ENCODE measurements at places on chromosomes 4 and X.

DNA sequence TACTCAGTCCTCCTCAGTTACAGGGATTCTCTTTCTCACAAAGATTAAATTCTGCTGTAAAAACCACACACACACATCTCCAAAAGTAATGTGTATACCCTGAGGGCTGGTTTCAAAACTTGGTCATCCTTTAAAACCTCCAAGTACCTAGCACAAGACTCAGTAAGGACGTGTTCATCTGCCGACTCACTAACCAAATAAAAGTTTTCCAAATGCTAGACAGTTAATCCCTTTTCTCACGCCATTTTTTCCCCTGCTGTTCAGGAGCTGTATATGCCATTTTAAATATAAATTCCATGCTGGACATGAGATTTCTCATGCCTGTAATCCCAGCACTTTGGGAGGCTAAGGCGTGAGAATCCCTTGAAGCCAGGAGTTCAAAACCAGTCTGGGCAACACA lies 3.9 kb upstream of the SAT1 start:
- DNase-seq = peak; percentile 23

DNA sequence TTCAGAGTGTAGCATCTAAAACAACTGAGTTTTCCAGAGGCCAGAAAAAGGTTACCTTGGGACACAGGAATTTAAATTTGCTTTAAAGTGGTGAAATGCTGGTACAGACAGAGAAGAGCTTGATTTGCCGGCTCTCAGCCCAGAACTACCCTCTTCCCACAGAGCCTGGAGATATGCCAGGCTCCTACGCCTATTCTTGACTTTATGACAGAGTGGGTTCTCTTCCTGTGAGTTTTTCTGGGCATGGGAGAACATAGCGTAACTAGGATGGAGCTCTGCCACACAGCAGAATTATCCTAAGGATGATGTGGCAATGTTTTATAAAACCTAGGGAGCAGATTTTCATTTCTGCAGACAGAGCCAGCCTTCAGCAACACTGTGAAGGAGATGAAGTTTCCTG lies 241.8 kb downstream of the GRIA3 start:
- peak; percentile 23 for DNase-seq

DNA sequence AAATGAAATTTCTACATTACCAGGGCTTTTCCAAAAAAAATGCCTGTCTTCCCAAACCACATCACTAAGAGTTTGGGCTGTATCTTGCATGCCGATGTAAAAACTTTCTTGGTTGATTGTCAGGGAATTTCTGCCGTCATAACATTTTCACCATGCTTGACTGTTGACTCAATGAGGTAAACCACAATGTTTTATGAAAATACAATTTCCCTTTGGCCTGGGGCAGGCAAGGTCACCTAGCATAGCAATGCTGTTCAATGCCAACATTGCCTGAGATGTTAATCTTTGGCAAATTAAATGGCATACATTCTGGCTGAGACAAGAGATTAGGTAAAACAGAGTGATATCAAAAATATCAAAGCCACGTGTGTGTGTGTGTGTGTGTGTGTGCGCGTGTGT lies 137.1 kb upstream of the TBL1X start:
- DNase-seq = peak; percentile 51

DNA sequence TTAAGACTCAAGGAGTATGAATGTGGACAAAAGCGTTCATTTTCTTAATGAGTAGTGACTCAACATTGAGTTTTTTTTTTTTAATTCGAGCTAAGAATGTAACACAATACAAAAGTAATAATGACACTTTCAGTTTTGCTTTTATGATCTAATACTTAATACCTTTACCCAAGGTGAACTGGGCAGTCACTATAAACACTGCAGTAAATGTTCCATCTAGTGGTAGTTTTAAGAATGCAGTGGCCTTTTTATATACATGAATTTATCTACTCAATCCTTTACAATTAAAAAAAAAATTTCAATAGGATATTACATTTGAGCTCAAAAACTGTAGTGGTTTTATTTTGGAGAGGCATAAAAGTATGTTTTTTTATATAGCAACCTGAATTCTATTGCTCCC lies 33.9 kb downstream of the PDK3 start:
- DNase-seq = no peak

GRCh38 chrX:119826399-119826959 lies 26.3 kb downstream of the UPF3B start:
- DNase-seq = peak; percentile 9

GRCh38 chrX:39445336-39445735 lies 644.1 kb downstream of the MID1IP1 start:
- no peak for DNase-seq

DNA sequence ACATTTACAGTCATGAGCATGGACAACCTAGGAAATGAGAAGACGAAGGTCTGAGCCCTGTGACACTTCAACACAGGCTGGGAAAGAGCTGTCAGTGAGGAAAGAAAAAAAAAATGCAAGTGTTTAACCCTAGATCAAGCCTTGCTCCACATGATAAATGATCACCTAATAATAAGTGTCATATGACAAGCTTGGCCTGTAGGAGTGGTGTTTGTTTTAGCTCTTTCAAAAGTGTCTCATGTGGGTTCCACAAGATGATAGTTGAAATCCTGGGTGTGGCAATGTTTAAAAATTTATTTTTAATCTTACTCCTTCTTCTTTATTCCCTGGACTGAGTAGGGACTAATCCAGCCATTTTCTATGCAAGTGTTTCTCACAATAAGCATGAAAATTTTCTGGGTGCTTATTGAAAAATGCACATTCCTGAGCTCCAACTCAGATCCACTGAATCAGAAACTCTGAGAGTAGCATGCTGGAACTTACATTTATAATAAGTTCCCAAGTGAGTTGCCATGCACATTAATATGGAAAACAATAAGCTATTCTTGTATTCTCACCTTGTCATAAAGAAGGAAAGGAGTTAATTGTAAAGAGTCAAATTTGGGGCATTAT lies 138.3 kb downstream of the AREG start:
- no peak for DNase-seq

GRCh38 chr4:153114771-153115321 lies 89.4 kb upstream of the TRIM2 start:
- DNase-seq = peak; percentile 57

- no peak for DNase-seq
These were observed 89.1 kb upstream of the KLHL13 start for GRCh38 chrX:118205421-118206395.

- DNase-seq = peak; percentile 36
These were observed 94.2 kb downstream of the MAOA start for GRCh38 chrX:43750248-43750676.

GRCh38 chrX:19931146-19931545 lies 43.7 kb upstream of the SH3KBP1 start:
- DNase-seq = peak; percentile 7

DNA sequence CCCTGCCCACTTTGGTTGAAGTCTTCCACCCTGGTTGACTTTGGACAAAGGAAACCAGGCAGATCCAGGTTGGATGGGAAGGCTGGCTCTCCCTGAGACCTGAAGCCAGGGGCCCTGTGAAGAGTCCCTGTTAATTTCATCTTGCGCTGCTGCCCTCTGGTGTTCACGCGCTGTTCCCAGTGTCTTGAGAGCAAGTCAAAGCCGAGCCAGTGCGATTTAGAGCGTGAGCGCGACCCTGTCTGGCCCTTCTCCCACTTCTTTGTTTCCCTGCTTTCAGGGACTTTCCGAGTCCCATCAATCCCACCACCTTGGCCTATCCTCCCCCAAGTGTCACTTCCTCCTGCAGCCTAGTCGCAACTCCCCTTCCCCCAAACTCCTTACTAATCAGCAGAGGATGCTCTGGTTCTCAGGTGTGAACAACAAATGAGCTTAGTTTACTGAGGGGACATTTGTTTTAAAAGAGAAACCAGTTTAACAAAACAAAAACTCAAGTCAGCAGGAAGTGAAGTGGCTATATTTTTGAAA lies 25.8 kb upstream of the CHRNA9 start:
- DNase-seq = peak; percentile 84

DNA sequence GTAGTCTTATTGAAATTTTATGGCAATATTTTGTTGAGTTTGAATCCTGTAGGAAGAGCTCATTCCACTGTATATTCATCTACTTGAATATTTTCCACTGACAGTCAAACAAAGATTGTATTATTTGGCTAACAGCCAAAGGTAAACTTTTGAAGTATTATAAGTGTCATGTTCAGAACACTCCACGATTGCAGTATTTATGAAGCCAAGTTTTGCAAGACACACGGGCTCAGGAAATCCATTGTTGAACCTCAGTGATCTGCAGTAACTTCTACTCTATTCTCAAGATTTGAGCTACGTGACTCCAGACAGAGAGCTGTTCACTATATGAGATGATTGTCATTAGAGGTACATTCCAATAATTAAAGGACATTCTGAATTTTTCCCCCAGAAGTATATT lies 302.7 kb upstream of the ADGRL3 start:
- DNase-seq = no peak

DNA sequence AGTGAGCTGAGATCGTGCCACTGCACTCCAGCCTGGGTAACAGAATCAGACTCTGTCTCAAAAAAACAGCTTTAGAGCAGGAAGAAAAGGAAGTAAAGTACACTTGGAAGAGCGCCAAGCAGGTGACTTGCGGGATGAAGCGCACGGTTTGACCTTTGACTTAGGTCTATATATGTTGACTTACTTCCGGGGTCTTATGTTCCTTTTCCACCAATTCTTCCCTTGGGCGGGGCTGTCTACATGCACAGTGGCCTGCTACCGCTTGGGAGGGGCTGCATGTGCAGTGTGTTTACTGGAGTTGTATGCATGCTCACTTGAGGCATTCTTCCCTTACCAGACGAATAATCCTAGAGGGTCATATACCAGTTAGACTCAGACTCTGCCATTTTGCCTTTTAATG lies 108.6 kb downstream of the APOOL start:
- DNase-seq = no peak

- DNase-seq = peak; percentile 11
These were observed 1.3 kb downstream of the CHST7 start for GRCh38 chrX:46574774-46575381.

DNA sequence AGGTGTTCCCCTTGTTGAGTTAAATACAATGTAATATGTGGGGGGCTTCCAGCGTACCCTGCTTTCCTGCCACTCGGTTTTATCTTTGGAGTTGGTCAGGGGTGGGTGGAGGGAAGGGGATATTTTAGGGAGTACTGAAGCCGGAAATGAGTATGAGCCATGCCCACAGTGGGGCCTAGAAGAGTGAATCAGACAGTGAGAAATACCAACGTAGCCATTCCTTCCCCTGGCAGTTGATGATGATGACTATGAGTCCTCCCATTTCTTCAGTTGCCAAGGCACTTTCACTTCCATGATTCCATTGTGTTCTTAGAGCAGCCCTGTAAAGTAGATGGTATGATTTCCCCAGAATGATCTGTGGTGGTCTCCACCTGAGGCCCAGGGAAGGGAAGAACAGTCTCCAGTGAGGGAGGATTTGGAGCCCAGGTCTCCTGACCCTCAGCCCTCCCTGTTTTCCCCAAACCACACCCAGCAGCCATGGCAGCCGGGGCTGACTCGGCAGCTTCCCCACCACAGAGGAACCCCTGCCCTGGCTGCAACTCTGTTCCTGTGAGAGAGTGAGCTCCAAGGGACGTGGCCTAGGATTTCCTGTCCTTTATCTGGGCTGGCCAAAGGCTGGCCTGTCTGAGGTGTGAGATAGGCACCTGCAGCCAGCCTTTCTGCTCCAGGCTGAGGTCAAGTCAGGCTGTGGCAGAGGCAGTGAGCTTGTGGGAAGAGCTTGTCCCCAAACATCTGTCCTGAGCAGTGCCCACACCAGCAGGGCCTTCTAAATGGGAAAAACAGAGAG lies 52.7 kb downstream of the STARD8 start:
- peak; percentile 67 for DNase-seq

GRCh38 chr4:47373709-47374108 lies 89.8 kb downstream of the COMMD8 start:
- DNase-seq = no peak

DNA sequence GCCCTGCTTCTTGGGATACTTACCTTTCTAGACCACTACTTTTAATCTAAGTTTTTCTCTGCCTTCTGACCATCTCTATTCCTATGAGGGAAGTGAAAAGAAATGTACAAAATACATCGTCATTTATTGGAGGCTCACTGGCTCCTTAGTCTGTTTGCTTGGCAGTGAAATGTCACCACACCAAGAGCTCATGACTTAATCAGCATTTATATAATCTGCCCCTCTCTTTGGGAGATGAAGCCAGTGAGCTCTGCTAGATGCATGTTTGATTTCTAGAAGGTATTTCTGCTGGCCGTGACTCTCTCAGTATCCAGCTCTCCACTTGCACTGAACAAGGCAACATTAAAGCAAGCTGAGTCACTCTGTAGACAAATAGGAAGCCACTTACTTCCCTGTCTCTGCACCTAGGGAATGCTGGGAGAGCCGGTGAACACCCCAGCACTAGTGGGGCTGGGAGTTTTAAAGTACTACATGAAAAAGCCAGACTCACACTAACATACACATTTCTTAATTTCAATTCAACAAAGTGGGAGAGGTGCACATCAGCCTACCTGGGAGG lies 79.1 kb downstream of the MID1IP1 start:
- DNase-seq = peak; percentile 16

DNA sequence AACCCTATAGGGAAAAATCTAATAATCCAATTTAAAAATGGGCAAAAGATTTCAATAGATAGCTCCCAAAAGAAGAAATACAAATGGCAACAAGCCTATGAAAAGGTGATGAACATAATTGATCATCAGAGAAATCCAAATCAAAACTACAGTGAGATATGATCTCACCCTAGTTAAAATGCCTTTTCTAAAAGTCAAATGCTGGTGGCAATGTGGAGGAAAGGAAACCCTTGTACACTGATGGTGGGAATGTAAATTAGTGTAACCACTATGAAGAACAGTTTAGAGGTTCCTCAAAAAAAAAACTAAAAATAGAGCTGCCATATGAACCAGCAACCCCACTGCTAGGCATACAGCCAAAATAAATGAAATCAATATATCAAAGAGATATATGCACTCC lies 44.5 kb downstream of the STPG2 start:
- no peak for DNase-seq

DNA sequence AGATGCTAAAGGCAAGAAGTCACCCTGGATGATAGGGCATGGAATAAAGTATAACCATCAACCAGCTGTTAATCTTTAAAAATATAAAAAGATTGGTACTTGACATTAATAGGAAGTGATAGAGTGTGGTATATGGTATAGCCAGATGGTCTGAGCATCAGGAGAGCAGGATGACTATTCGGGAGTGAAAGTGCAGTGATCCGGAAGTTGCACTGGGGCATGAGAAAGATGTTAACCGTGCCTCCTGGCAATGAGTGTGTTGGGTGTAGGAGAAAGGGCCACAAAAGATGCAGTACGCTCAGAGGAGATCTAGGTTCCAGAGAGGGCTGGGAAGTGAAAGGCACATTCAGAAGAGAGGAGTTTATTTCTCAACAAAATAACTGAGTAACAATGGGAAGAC lies 65.0 kb downstream of the TSPAN7 start:
- DNase-seq = no peak

GRCh38 chrX:47191806-47192401 lies 1.7 kb upstream of the UBA1 start:
- DNase-seq = no peak

Measured in AG20443 (cell line).